ENCODE measurements at places on chromosomes 1 and 21.

- DNase-seq = no peak
These were observed 488 bp downstream of the DBT start for GRCh38 chr1:100249155-100249536.

DNA sequence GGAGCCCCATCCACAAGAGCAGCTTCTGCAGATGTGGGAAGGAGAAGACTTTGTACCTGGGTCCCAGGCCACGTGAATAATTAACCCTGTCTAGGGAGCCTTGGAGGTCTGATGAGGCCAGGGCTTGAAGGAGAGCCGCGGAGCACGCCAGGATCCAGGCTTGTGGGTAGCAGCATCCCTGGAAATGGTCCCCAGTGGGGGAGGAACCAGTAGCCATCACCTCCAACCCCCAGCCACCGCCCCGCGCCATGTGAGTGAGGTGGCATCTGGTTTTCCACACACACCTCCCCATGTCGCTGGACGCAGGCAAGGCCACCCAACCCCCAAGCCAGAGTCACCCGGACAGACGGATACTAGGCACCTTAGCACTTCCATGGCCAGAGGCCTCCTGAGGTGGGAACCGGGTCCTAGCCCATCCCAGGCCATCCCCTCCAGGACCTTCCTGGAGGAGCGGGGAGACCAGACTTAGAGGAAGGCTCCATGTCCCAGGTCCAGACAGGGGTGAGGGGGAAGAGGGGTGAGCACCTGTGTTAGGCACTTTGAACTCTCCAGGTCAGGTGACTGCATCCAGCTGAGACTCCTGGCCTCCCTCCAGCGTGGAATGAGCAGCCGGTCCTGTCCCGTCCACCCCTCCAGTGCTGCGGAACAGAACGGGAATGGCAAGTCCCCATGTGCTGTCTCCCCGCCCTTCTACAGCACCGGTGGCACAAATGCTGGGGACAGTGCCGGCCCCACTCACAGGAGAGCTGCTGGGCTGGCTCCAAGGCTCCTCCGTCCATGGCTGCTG lies 53.2 kb downstream of the RIPK4 start:
- DNase-seq = no peak

- no peak for DNase-seq
These were observed 78.1 kb downstream of the SIK1 start for GRCh38 chr21:43348801-43349261.

DNA sequence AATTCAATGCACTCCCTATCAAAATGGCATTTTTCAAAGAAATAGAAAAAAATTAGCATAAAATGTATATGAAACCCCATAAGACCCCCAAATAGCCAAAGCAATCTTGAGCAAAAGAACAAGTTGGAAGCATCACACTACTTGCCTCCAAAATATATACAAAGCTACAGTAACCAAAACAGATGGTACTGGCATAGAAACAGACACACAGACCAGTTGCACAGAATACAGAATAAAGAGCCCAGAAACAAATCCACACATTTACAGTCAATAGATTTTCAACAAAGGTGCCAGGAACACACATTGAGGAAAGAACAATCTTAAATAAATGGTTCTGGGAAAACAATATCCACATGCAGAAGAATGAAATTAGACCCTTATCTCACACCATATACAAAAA lies 350.8 kb downstream of the DSCAM start:
- no peak for DNase-seq

DNA sequence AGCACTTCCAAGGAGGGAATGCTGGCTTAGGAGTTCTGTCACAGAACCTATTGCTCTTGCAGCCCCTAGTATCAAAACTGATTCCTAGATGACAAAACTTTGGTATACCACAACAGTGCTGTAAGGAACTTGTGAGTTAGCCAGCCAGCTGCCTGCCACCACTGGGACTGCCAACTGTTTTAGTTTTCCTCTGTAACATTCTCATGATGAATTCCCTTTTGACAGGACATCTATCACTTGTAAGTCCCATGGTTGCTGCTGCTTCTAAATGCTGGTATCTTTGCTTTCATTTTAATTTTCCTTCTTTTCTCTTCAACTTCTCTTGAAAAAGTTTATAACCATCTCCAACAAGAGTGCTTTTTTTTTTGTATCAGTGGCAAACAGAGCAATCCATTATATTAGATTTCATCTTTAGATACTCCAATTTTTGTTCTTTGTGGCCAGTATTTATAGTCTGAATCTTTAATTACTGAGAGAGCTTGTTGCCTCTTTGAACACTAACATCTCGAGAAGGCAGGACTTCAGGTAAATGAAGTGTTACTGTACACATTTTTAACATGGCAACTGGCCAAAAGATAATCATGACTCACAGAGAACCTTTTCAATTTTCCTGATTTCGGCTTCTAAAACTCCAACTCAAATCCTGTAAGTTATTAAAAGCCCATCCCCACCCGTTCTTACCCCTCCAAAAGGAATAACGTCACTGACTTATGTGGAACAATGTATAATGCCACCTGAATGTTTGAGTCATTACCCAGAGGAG lies 19.8 kb downstream of the DBT start:
- no peak for DNase-seq
